ENCODE measurements at places on chromosomes 7 and 10. TPM values are rescaled to one million over a fixed set of nuclear protein-coding genes. Genes with fewer than 3 reads are reported as not detected.

The PKD2L1 gene
- total RNA-seq: not detected

The CALHM1 gene
- total RNA-seq: not detected

The CALML5 gene
- not detected for total RNA-seq

The SEC61A2 gene
- total RNA-seq: 5.8 TPM

The TNS3 gene
- total RNA-seq: 21.1 TPM

The STRIP2 gene
- total RNA-seq: 4.2 TPM

The NODAL gene
- total RNA-seq: not detected

The BMPER gene
- total RNA-seq: 23.5 TPM

The UBE2D4 gene
- 7.6 TPM for total RNA-seq

The GPAM gene
- 3.6 TPM for total RNA-seq

The SOSTDC1 gene
- not detected for total RNA-seq

The SLC39A12 gene
- total RNA-seq: not detected

The SFXN3 gene
- total RNA-seq: 42.1 TPM

The SORBS1 gene
- 5.8 TPM for total RNA-seq

The CACUL1 gene
- total RNA-seq: 10.3 TPM

The CHST12 gene
- total RNA-seq: 28.8 TPM

The PIK3AP1 gene
- not detected for total RNA-seq

The AGR2 gene
- not detected for total RNA-seq

The STEAP1B gene
- total RNA-seq: 1.8 TPM

The PLXNA4 gene
- total RNA-seq: 9.2 TPM

The LIPM gene
- not detected for total RNA-seq

The NME8 gene
- not detected for total RNA-seq
